CD4-positive, CD25-positive, alpha-beta regulatory T cell (primary cell): ENCODE measurements at places on chromosomes 7 and 10. TPM values are rescaled to one million over a fixed set of nuclear protein-coding genes. Genes with fewer than 3 reads are reported as not detected.

The TMEM168 gene
- 6.4 TPM for polyA plus RNA-seq

The C10orf67 gene
- not detected for polyA plus RNA-seq

The TNRC18 gene
- 0.17 TPM for polyA plus RNA-seq

The PDGFA gene
- not detected for polyA plus RNA-seq

The BICC1 gene
- not detected for polyA plus RNA-seq

The CADPS2 gene
- polyA plus RNA-seq, result not detected

The UBN2 gene
- polyA plus RNA-seq, result 0.59 TPM

The CREB5 gene
- not detected for polyA plus RNA-seq

The C10orf62 gene
- polyA plus RNA-seq, result not detected

The HOXA6 gene
- not detected for polyA plus RNA-seq

The SAMD8 gene
- polyA plus RNA-seq, result 8.0 TPM

The MBLAC1 gene
- 3.8 TPM for polyA plus RNA-seq

The BHLHA15 gene
- polyA plus RNA-seq, result not detected

The DDX50 gene
- polyA plus RNA-seq, result 37.0 TPM

The GCK gene
- 0.50 TPM for polyA plus RNA-seq

The OPN4 gene
- polyA plus RNA-seq, result not detected

The KIAA1549 gene
- not detected for polyA plus RNA-seq

The BBS9 gene
- 13.2 TPM for polyA plus RNA-seq

The TACR2 gene
- 0.14 TPM for polyA plus RNA-seq

The ST8SIA6 gene
- 9.0 TPM for polyA plus RNA-seq

The NKX2-3 gene
- not detected for polyA plus RNA-seq

The PNLIP gene
- not detected for polyA plus RNA-seq

The CUBN gene
- polyA plus RNA-seq, result 0.15 TPM

The NUTM2D gene
- 0.09 TPM for polyA plus RNA-seq

The SORCS1 gene
- polyA plus RNA-seq, result not detected

The CHST15 gene
- not detected for polyA plus RNA-seq

The ZNF853 gene
- polyA plus RNA-seq, result 0.45 TPM

The DENND2A gene
- not detected for polyA plus RNA-seq

The HOXA10 gene
- not detected for polyA plus RNA-seq

The NAT16 gene
- polyA plus RNA-seq, result not detected

The DPYSL4 gene
- not detected for polyA plus RNA-seq

The HACD1 gene
- polyA plus RNA-seq, result 40.4 TPM

The PPP1R3A gene
- not detected for polyA plus RNA-seq

The GIMAP1 gene
- polyA plus RNA-seq, result 64.1 TPM

The OR2A1 gene
- 0.87 TPM for polyA plus RNA-seq

The UNC5B gene
- polyA plus RNA-seq, result not detected

The PRLHR gene
- polyA plus RNA-seq, result not detected

The CYP2C9 gene
- not detected for polyA plus RNA-seq

The HDAC9 gene
- polyA plus RNA-seq, result 11.8 TPM

The NODAL gene
- 0.09 TPM for polyA plus RNA-seq

The CYP2E1 gene
- polyA plus RNA-seq, result not detected

The HHEX gene
- polyA plus RNA-seq, result not detected

The TMEM72 gene
- not detected for polyA plus RNA-seq

The IFIT3 gene
- 12.4 TPM for polyA plus RNA-seq

The GNAT3 gene
- not detected for polyA plus RNA-seq

The PVRIG gene
- polyA plus RNA-seq, result 101 TPM

The PTPRN2 gene
- polyA plus RNA-seq, result 3.2 TPM

The ODAD2 gene
- not detected for polyA plus RNA-seq

The CACNB2 gene
- 0.80 TPM for polyA plus RNA-seq

The SEC31B gene
- polyA plus RNA-seq, result 2.9 TPM

The TRIM50 gene
- not detected for polyA plus RNA-seq

The PCLO gene
- not detected for polyA plus RNA-seq

The PITX3 gene
- polyA plus RNA-seq, result not detected

The PLAC9 gene
- polyA plus RNA-seq, result 0.33 TPM

The IGFBP1 gene
- polyA plus RNA-seq, result not detected

The CLEC5A gene
- not detected for polyA plus RNA-seq

The LEP gene
- not detected for polyA plus RNA-seq
